ENCODE measurements at places on chromosomes 5 and 9. TPM values are rescaled to one million over a fixed set of nuclear protein-coding genes. Genes with fewer than 3 reads are reported as not detected.

DNA sequence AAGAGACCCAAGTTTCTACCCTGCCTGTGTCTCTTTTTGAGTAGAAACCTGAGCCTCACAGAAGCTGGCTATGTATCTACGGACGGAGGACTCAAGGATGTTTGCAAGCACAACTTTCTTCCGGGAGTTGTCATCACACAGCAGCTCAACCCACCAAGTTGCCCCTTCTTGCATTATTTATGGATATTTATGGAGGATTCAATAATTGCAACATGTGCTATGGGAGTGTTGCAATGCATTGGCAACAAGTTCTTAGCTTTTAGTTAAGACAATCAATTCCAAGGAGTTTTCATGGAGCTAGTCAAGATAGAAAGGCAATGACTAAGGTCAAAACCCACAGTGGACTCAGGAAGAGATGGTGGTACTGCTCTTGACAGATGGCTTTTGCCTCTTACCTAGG lies 336.9 kb downstream of the ENC1 start:
- H3K4me3 ChIP-seq, result no peak overlapping the region
- H3K27ac ChIP-seq, result no peak overlapping the region
- no peaks in the 10 kb centered on the region for H3K36me3 ChIP-seq

The LSM11 gene
- total RNA-seq, result 4.5 TPM

- no peaks in the 10 kb centered on the region for H3K36me3 ChIP-seq
- H3K4me3 ChIP-seq, result no peak overlapping the region
- no peak for DNase-seq
- no peaks in the 10 kb centered on the region for H3K4me1 ChIP-seq
Measured at GRCh38 chr5:15606197-15606596, 106.2 kb downstream of the FBXL7 start.

GRCh38 chr5:167307042-167307441 lies 984.4 kb upstream of the WWC1 start:
- no peaks in the 10 kb centered on the region for H3K36me3 ChIP-seq
- no peak overlapping the region for H3K27ac ChIP-seq
- H3K27me3 ChIP-seq, result peaks cover 41% of the 10 kb centered on the region
- no peaks in the 10 kb centered on the region for H3K4me1 ChIP-seq
- DNase-seq, result no peak

The MEGF10 gene
- total RNA-seq, result 0.71 TPM

GRCh38 chr9:96491079-96491879 lies 41.3 kb downstream of the HABP4 start:
- peaks cover 21% of the 10 kb centered on the region for H3K36me3 ChIP-seq
- H3K4me1 ChIP-seq, result no peaks in the 10 kb centered on the region
- no peak for DNase-seq
- no peak overlapping the region for H3K27ac ChIP-seq
- no peak overlapping the region for H3K4me3 ChIP-seq
- no peaks in the 10 kb centered on the region for H3K27me3 ChIP-seq

GRCh38 chr5:140348104-140348503 lies 1.7 kb upstream of the HBEGF start:
- H3K4me1 ChIP-seq, result peaks cover 53% of the 10 kb centered on the region
- H3K27ac ChIP-seq, result peak overlapping the region; percentile 17
- H3K4me3 ChIP-seq, result peak overlapping the region; percentile 95
- DNase-seq, result no peak

The N4BP3 gene
- total RNA-seq, result 6.9 TPM

The SPINK4 gene
- total RNA-seq, result not detected

- H3K4me3 ChIP-seq, result no peak overlapping the region
- peaks cover 14% of the 10 kb centered on the region for H3K4me1 ChIP-seq
- no peaks in the 10 kb centered on the region for H3K27me3 ChIP-seq
- DNase-seq, result no peak
- H3K36me3 ChIP-seq, result no peaks in the 10 kb centered on the region
Measured at GRCh38 chr5:96302174-96302738, 130.8 kb downstream of the PCSK1 start.

The CARTPT gene
- total RNA-seq, result not detected

DNA sequence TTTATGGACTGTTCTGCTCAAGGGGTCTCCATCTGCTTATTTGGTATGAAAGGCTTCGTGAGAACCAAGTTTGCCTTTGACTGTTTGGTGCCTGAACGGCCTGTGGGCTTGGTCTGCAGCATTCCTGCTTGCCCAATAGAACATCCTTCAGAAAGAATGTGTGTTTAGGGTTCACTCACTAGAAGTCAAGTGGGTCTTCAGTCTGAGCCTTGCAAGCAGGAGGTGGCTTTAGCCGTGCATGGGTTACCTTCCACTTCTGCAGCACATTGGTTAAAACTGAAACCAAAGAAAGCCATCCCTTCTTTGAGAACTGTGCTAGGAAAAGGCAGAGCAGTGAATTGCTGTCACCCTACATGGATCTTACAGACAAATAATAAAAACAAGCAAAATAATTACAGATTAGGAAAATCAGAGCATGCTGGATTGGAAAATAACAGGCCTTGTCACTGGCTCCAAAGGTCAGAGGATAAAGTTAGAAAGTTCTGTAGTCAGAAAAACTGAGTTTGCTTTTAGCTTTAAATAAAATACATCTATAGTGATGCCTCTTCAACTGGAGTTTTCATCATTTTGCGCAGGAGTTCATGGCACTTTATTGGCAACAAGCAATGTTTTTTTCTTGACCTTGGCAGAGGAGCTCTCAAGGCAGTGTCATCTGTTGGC lies 16.6 kb downstream of the WWC1 start:
- H3K4me1 ChIP-seq, result peaks cover 82% of the 10 kb centered on the region
- peak overlapping the region; percentile 78 for H3K27ac ChIP-seq
- H3K27me3 ChIP-seq, result no peaks in the 10 kb centered on the region
- no peak for DNase-seq
- no peak overlapping the region for H3K4me3 ChIP-seq

GRCh38 chr5:158544388-158545339 lies 555.1 kb downstream of the EBF1 start:
- H3K4me1 ChIP-seq, result no peaks in the 10 kb centered on the region
- no peak overlapping the region for H3K4me3 ChIP-seq
- H3K27me3 ChIP-seq, result no peaks in the 10 kb centered on the region
- no peak overlapping the region for H3K27ac ChIP-seq

DNA sequence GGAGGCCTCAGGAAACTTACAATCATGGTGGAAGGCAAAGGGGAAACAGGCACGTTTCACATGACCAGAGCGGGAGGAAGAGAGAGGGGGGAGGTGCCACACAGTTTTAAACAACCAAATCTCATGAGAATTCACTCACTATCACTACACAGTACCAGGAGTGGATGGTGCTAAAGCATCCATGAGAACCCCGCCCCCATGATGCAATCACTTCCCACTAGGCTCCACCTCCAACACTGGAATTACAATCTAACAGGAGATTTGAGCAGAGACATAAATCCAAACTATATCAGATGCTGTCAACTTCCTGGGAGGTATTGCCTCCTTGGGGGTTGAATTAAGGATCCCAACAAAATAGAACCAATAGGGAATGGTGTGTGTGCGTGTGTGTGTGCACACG lies 407.1 kb downstream of the MED10 start:
- no peaks in the 10 kb centered on the region for H3K36me3 ChIP-seq
- no peaks in the 10 kb centered on the region for H3K27me3 ChIP-seq

- H3K4me3 ChIP-seq, result peak overlapping the region; percentile 62
- peaks cover 30% of the 10 kb centered on the region for H3K4me1 ChIP-seq
- H3K27ac ChIP-seq, result no peak overlapping the region
Measured at GRCh38 chr5:150303070-150303615, 438 bp upstream of the ARSI start.

DNA sequence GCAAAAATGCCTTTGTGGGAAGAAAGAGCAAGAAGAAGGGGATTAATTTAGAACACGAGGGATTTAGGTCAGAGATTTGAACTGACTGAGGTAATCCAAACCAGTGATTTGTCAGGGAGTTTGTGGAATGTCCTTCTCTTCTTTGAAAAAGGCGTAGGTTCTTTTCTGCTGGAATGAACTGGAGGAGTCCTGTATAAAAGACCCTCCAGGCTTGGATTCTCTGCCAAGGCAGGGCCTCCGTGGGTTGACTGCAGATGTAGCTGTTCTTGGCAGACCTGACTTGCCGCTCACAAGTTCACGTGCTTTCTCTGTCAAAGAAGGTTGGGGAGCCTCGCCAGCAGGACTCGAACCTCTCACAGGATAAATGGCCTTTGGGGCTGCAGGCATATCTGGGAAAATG lies 62.8 kb upstream of the STC2 start:
- no peak overlapping the region for H3K4me3 ChIP-seq
- no peak overlapping the region for H3K27ac ChIP-seq
- DNase-seq, result no peak

The PCDHA11 gene
- total RNA-seq, result 0.64 TPM

The EEIG1 gene
- 84.6 TPM for total RNA-seq

- no peaks in the 10 kb centered on the region for H3K4me1 ChIP-seq
- H3K36me3 ChIP-seq, result no peaks in the 10 kb centered on the region
- no peak overlapping the region for H3K4me3 ChIP-seq
- H3K27me3 ChIP-seq, result peaks cover 14% of the 10 kb centered on the region
- DNase-seq, result no peak
Measured at GRCh38 chr9:134590240-134591081, 51.1 kb upstream of the COL5A1 start.

DNA sequence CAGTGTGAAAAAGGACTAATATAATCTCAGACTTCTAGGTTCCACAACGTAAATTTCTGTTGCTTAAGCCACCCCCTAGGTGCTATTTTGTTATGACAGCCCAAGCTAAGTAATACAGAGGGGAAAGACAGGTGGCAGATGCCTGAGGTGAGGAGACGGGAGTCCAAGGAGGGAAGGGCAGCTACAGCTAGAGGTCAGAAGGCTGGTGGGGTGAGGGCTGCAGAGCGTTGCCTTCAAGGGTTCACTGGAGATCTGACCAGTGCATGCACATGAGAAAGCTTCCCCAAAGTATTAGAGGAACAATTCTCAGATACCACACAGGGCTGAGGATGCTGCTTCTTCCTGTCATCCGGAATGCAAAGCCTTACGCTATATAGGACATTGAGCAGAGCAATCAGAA lies 104.7 kb upstream of the IRX4 start:
- no peaks in the 10 kb centered on the region for H3K4me1 ChIP-seq
- no peak for DNase-seq
- H3K36me3 ChIP-seq, result no peaks in the 10 kb centered on the region
- no peak overlapping the region for H3K4me3 ChIP-seq

- DNase-seq, result no peak
- peaks cover 58% of the 10 kb centered on the region for H3K27me3 ChIP-seq
- H3K27ac ChIP-seq, result no peak overlapping the region
- no peaks in the 10 kb centered on the region for H3K36me3 ChIP-seq
Measured at GRCh38 chr5:180602481-180603075, 11.3 kb upstream of the SCGB3A1 start.

The PCDHAC2 gene
- total RNA-seq, result 12.6 TPM

GRCh38 chr5:118987988-118988865 lies at the start of gene DTWD2:
Gene DTWD2 (minus strand): TSS chr5:118988547. CDS start chr5:118988511, 36 bp downstream.
- peak within 1 kb of the TSS; percentile 91 for H3K27ac ChIP-seq
- no peaks in the 10 kb centered on the region for H3K27me3 ChIP-seq
- DNase-seq, result peak; percentile 99
- H3K4me1 ChIP-seq, result peaks cover 54% of the 10 kb centered on the region

- H3K4me1 ChIP-seq, result no peaks in the 10 kb centered on the region
- no peak for DNase-seq
- H3K27ac ChIP-seq, result no peak overlapping the region
- H3K36me3 ChIP-seq, result no peaks in the 10 kb centered on the region
- no peak overlapping the region for H3K4me3 ChIP-seq
- H3K27me3 ChIP-seq, result no peaks in the 10 kb centered on the region
Measured at GRCh38 chr5:3276896-3277295, 318.7 kb upstream of the IRX1 start.

The MACIR gene
- 25.2 TPM for total RNA-seq

DNA sequence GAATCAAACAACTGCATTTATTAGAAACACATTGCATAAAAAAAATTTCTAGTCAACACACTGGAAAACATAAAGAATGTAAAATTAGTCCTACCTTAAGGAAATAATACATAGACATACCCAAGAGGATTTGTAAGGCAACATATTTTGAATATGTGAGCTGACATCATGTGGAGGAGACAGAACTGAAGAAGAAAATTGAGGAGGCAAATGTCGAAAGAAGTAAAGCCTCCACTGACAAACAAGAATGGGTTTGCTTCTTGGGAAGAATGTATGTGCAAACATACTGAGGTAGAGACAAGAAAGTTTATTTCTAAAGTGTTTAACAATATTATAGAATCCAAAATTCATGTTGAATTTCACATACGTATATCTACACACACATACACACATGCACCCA lies 363.0 kb upstream of the PDE4D start:
- H3K4me1 ChIP-seq, result no peaks in the 10 kb centered on the region
- peaks cover 8% of the 10 kb centered on the region for H3K27me3 ChIP-seq
- no peaks in the 10 kb centered on the region for H3K36me3 ChIP-seq
- H3K27ac ChIP-seq, result no peak overlapping the region

The IFNA13 gene
- total RNA-seq, result not detected

The IGFBPL1 gene
- 4.6 TPM for total RNA-seq

The TEX48 gene
- not detected for total RNA-seq

- H3K36me3 ChIP-seq, result peaks cover 6% of the 10 kb centered on the region
- no peak within 1 kb of the TSS for H3K27ac ChIP-seq
- H3K4me3 ChIP-seq, result peak within 1 kb of the TSS; percentile 62
- no peaks in the 10 kb centered on the region for H3K27me3 ChIP-seq
Measured at GRCh38 chr5:150302301-150303069, at the start of gene ARSI. Gene ARSI (minus strand): TSS chr5:150302905. CDS start chr5:150302373, 532 bp downstream.

The ABCA2 gene
- 50.7 TPM for total RNA-seq

DNA sequence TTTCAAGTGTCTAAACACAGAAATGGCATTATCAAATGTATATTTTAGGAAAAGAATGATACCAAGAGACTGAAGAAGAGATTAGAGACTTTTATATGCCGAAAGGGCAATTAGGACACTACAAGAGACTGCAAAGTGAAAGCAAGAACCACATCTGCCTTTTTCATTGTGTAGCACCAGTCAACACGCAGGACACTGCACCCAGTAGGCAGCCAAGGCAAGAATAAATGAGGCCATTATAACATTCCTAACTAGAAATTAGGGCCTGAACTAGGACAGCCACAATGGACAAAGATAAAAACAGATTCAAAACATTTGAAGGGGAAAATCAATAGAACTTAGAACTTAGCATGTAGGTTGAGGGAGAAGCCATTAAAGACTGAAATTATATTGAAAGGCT lies 10.8 kb downstream of the CETN3 start:
- H3K36me3 ChIP-seq, result peaks cover 5% of the 10 kb centered on the region
- H3K27ac ChIP-seq, result no peak overlapping the region
- no peak overlapping the region for H3K4me3 ChIP-seq
- DNase-seq, result no peak
- peaks cover 8% of the 10 kb centered on the region for H3K4me1 ChIP-seq
- H3K27me3 ChIP-seq, result no peaks in the 10 kb centered on the region

All from Calu3 (cell line).